Ovary (tissue), 10 donors: ENCODE measurements at places on chromosomes 13 and 19. TPM values are rescaled to one million over a fixed set of nuclear protein-coding genes. Genes with fewer than 3 reads are reported as not detected.

- no peak for DNase-seq
Observed at GRCh38 chr19:39297931-39298634, 1.9 kb downstream of the IFNL1 start.

DNA sequence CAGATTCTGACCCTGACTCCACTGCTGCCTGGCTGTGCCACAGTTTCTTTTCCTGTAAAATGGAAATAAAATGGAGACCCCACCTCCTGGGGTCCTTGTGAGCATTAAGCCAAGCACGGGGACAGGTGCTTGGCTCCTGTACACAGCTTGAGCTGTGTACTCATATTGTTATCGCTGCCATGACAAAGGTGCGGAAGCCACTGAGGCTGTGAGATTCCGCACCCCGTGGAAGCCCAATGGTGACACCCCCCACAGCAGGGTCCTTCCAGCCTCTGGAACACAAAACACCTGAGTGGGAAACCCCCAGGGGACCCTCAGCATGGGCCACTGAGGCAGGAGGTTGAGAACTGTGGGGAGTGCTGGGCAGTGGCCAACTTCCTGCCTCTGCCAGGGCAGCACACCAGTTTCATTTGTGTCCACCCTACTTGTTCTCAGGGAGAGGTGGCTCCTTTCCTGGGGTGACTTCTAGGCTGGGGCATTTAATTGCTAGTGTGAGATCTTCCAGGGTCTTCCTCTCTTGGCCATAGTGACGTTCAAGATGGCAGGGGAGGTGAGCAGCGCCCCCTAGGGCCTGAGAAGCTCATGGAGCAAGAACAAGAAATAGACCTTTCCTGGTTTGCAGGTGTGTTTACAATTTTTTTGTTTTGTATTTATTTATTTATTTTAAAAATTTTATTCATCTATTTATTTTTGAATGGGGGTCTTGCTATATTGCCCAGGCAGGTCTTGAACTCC, 5.4 kb upstream of the JSRP1 start:
- no peak for DNase-seq

GRCh38 chr13:71624653-71625600, 242.1 kb downstream of the DACH1 start:
- DNase-seq: no peak

DNA sequence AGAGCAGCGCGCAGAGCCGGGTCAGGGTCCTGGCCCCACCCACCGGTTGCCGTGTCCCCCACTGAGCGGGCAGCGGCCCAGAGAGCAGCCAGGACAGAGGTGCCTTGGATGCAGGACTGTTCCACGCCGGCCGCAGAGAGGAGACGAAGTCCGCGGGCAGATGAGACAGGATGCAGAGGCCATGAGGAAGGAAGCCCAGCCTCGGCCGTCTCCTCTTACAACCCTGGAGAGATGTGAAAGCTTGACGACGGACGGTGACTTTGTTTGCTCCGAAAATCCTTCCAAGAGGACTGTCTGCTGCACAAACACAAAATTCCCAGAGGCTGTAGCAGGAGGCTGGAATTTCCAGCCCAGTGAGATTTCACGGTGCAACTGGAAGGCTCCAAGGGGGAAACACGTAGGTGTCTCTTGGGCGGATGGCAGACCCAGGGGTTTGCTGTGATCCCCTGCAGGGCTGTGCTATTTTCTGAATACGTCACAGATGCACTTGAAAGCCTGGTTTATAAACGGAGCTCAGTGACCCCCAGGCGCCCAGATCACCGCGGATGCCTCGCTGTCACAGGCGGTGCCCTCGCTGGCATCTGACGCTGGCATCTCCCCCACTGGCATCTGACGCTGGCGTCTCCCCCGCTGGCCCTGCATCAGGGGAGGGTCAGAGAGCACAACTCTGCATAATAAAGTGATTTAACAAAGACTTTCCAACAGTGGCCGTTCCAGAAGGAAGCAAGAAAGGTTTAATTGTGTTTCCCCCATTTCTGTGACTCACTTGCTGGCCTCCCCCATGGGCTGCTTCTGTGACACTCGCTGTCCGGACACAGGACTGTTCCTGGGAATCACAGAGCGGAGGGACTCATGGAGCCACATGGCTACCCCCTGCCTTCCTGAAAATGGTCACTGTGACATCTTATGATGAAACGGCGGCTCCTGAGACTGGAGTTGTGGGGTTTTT, 62.0 kb upstream of the C13orf46 start:
- no peak for DNase-seq

DNA sequence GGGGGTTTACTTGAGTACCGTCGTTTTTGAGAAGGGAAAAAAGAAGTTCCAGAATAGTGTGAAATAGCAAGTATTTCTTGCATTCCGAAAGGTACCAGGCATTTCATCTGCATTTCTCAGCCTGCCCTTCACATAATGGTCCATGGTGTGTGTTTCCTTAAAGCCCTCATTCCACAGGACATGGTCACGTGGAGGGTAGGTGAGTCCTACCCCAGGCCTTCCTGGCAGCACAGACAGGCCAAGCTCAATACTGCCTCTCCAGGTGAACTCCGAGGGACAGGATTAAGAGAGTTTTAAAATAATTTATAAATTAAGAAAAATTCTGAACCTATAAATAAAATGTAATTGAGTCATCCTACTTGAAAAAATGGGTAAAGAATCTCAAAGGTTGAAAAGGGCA, 64.7 kb downstream of the TNFRSF19 start:
- DNase-seq: no peak

GRCh38 chr13:21673539-21673788, 2.6 kb downstream of the FGF9 start:
- DNase-seq: no peak

DNA sequence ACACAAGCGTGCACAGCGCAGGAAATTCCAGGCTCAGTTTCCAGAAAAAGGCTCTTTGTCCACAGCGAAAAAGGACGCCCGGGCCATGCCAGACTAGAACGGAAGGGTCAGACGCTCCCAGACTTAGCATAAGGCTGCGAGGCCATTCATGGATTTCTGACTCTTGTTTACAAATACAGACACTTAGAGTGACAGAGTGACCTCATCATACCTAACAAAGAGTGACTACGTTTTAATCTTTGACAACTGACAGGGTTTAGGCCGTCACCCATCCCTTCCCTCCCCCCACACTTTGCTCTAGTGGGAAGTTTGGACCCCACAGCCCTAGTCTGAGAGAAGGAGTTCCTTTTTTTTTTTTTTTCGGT, 418 bp upstream of the ZNF709 start:
- no peak for DNase-seq

DNA sequence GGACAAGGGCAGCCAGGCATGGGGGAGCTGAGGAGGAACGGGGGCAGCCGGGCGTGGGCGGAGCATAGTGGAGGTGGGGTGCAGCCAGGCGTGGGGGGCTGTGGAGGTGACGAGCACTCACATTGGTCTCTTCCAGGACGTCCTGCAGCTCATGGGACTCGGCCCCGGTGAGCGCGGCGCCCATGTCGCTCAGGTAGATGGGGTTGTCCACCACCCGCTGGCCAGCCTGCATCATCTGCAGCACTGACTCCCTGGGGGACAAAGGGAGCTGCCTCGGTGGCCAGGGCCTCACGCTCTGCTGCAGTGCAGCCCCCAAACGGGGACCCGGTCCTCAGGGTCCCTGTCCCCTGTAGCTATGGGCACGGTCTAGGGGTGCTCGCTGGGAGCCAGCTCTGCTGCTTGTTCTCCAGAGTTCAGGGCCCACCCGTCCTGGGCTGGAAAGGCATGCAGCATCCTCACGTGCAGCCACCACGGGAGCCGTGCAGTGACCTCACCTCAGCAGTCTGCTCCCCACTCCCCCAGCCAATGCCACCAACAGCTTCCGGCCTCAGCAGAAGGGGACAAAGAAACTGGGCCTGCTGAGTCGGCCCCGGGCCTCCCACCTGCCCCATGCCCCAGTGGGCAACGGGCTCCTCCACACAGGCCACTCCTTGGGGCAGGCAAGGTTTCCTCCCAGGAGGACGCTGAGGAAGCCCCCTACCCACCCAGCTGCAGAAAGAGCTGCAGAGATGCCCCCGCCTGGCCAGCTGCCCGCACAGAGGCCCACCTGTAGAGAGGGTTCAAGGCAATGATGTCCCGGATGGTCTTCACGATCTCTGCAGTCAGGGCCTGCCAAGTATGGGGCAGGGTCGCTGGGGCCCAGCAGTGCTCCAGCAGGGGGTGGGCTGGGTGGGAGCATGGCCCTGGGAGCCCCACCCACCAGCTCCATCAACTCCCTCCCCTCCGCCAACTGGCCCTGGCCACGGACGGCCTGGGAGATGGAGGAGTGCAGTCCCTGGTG, 12.1 kb downstream of the LONP1 start:
- peak; percentile 12 for DNase-seq

DNA sequence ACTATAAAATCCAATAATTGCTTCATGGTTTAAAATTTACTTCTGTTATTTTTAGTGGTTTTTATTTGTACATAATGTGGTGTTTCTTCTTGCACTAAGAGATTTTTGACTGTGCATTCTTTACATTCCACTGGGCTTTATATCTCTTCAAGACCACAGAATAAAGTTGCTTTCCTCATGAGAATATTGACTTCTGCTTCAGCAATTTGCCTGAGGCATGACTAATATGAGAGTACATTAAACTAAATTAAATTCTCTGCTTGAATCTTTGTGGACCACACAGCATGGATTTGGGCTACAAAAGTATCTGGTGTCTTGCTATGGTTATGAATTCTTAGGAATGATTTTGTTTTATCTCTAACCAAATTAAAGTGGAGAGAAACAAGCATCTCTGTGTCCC, 1463.4 kb upstream of the PCDH20 start:
- DNase-seq: no peak

GRCh38 chr19:15404097-15404779, 14.6 kb downstream of the AKAP8L start:
- no peak for DNase-seq

DNA sequence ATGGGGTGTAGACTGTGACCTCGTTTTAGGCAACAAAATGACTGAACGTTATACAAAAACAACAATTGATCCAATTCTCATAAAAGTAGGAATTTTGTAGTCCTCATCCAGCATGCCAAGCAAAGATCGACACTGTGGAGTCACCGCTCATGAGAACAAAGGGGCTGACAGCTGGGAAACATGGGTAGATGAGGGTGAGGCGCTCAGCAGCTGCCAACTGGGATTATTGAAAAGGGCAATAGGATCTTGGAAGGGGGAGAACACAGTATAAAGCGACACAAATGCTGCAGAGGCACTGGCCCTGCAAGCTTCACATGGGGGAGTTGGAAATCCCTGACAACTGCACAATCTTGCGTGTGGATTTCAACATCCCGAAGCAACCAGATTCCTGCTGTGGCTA, 5.4 kb upstream of the ZNF765 start:
- DNase-seq: no peak

- DNase-seq: no peak
Observed at GRCh38 chr13:30319655-30320054, 12.3 kb upstream of the KATNAL1 start.

- DNase-seq: no peak
Observed at GRCh38 chr19:15498910-15499309, 9.4 kb upstream of the CYP4F22 start.

DNA sequence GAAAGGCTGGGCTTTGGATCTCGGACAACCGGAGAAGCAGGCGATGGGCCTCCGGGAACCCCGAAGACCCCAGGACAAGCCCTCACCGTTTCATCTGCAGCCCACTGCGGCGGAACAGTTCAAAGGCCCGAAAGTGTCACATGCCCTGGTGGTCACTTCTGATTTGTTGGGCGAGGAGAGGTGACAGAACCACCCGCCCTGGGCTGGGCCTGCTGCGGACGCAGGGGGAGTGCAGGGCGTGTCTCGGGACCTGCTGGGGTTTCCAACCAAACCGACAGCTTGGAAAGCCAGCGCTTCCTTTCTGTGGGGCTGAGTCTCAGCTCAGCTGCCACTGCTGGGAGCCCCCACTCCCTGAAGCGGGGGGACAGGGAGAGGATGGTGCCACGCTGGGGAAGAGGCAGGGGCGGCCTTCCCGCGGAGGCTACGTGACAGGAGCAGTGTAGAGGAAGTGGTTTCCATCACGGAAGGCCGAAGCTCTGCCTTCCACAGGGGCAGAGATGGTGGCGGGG, 22.8 kb upstream of the ZBTB7A start:
- no peak for DNase-seq

DNA sequence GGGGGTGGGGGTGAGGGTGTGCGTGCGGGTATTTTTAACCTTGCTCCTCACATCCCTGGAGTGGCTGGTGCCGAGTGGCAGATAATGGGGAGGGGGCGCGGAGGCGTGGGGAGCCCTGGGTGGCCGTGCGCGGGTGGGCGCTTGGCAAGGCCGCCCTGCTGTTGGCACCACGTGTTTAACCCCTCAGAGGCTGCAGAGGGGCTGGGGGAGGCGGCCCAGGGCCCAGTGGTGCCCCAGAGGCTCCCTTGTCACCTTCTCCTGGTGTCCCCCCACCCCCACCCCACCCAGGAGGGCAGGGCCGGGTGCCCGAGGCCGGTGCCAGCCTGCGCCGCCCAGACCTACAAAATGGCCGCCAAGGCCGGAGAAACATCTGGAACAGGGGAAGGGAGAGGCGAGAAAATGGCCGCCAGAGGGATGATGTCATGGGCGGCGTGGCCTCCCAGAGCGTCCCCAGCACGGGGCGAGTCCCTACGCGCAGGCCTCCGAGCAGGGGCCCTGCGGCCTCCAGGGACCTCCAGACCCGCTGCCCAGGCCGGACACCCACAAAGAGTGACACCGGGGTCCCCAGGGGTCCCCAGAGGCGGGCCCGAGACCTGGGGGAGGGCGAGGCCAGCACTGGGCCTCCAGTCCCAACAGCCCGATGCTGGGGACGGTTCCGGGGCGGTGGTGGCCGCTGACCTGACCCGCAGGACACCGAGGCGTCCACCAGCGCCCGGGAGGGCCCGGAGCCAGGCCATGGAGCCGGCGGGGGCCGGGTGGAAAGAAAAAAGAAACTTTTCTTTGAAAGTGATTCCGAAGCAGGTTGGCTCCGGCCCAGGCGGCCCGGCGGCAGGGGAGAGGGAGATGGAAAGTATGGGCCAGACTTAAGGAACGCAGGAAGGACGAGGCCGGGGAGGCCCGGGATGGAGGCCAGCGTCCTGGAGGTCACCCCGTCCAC, 38.2 kb downstream of the NFIC start:
- DNase-seq: peak; percentile 90

- peak; percentile 35 for DNase-seq
Observed at GRCh38 chr19:13008926-13009787, 13.9 kb downstream of the NFIX start.

- no peak for DNase-seq
Observed at GRCh38 chr19:17703824-17704463, 15.3 kb upstream of the MAP1S start.

RBM26 gene
- 19.0 TPM for polyA plus RNA-seq

STX10 gene
- 15.3 TPM for polyA plus RNA-seq

FGF14 gene
- 0.06 TPM for polyA plus RNA-seq

LHB gene
- not detected for polyA plus RNA-seq

TMEM38A gene
- 2.2 TPM for polyA plus RNA-seq

SIGLEC8 gene
- polyA plus RNA-seq: 1.6 TPM

CGB3 gene
- not detected for polyA plus RNA-seq

ZNF616 gene
- polyA plus RNA-seq: 5.1 TPM

RNF113B gene
- polyA plus RNA-seq: 0.05 TPM

TMEM238 gene
- polyA plus RNA-seq: 0.10 TPM

APLP1 gene
- polyA plus RNA-seq: 1.6 TPM

CEACAM7 gene
- polyA plus RNA-seq: not detected

GARIN5A gene
- 4.3 TPM for polyA plus RNA-seq
